ENCODE measurements at places on chromosomes 1 and 21.

GRCh38 chr1:64539781-64540218 is 69.9 kb downstream of the CACHD1 start:
- peak; percentile 75 for DNase-seq

DNA sequence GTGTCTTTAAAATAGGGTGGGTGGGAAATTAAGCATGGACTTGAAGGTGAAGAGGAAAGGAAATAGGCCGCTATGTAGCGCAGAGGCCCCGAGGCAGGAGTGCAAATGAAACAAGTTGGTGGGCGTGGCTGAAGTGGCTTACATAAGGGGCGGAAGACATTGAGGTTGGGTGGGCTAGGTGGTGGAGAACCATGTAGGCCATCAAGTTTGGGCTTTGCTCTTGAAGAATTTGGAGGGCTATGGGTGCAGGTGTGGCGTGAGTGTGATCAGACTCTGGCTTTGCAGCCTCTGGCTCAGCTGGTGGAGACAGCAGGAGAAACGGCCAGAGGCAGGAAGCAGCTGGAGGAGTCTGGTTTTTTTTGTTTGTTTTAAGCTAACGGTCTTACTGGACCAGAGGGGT is 6.7 kb downstream of the SLFNL1 start:
- DNase-seq: no peak

DNA sequence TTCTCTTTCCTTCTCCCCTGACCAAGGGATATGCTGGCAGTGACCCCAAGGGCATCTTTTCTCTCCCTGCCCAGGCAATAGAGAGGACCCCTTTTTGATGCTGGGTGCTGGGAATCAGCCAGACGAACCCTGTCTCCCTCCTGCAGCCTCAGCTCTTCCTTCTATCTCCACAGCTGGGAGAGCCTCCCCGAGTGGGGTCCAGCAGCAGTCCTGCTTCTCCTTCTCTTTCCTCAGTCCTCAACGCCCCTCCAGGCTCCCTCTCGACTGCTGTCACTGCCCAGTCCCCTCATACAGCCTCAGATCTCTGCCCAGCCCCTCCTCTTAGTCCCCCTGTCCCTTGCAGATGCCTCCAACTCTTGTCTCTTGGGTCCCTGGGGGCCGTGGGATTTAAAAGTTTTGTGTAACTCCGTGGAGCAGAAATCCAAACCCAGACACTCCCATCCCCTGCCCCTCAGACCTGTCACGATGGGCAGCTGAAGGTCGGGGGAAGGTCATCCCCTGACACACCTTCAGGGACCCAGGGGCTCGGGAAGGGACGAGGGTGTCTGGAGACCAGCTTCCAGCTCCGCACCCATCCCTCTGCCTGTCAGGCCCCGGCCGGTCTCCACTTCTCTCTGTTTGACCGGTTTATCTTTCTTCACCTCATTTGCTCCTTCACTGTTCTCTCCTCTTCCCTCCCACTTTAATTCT is 5.8 kb upstream of the ETV3L start:
- no peak for DNase-seq

GRCh38 chr1:36027766-36028165 is 56.1 kb upstream of the TEKT2 start:
- DNase-seq: no peak

DNA sequence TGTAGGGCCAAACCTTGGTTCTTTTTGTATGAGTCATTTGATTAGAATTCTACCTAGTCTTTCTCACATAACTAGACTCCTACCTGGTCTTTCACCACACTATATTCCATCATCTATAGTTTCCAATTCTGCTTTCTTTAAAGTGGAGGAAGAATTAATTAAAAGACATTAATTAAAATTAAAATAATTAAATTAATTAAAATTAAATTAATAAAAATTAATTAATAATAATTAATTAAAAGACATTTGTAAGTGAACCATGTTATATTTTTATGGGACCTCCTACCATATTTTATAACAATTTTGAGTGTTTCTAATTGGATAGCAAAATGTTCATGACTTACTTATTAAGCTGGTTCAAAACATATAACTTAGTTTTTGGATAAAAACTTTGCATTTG is 77.4 kb downstream of the CCDC18 start:
- DNase-seq: no peak

- DNase-seq: peak; percentile 66
Observed at GRCh38 chr1:230797942-230798365, 50.8 kb downstream of the CAPN9 start.

DNA sequence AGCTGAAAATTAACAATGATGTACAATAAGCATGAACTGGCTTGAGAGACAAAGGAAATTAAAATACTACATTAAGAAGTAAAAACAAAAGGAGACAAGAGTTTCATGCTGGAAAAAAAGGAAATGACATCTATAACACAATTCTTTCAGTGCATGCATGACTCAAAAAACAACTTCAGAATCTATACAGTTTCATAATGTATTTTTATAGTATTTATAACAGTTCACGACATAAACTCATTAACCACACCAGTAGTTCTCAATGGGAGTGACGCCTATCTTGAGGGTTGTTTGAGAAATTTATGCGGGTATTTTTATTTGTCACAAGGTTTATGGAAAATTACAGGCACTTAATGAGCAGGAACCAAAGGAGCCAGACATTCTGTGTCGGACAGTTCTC is 168.5 kb downstream of the SMYD3 start:
- no peak for DNase-seq

- DNase-seq: no peak
Observed at GRCh38 chr21:24939291-24939690, 668.0 kb downstream of the MRPL39 start.

- DNase-seq: no peak
Observed at GRCh38 chr1:191674626-191675179, 483.6 kb upstream of the RGS18 start.

DNA sequence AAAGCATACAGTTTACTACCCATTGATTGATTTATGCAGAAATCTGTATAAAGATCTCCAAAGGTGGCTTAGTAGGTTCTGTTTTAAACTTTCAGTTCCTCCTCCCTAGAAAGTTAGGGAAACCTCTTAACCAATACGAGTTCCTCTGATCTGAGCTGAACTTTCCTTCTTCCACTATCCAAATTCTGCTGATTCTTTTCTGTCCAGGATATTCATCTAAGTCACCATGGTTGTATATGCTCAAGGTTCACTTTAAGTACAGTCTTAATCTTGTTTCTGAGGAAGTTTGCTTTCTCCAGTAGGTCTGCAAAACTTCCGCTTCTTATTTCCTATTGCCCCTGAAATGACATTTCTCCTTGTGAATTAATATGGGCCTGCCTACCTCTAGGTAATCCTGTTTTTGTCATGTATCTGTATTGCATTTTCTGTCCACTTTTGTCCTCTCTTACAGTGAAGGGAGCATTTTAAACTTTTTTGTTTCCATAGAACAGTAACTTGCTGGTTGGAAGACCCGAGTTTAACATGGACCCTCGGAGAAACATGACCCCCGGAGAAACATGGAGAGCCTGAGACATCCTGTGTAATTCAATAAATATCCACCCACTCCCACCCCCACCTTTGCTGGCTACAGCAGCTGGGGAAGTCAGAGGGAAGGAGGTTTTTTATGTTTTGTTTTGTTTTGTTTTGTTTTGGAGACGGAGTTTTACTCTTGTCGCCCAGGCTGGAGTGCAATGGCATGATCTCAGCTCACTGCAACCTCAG is 16.7 kb upstream of the TUT4 start:
- no peak for DNase-seq

- peak; percentile 95 for DNase-seq
Observed at GRCh38 chr1:145891587-145892485, 6.2 kb upstream of the ANKRD35 start.

- no peak for DNase-seq
Observed at GRCh38 chr1:225425201-225425786, 2.5 kb downstream of the LBR start.

- no peak for DNase-seq
Observed at GRCh38 chr1:16434501-16434900, 2.7 kb downstream of the SPATA21 start.

GRCh38 chr1:9476790-9477463 is 62.3 kb upstream of the SLC25A33 start:
- no peak for DNase-seq

- peak; percentile 61 for DNase-seq
Observed at GRCh38 chr21:45596704-45597318, 46.7 kb upstream of the PCBP3 start.

GRCh38 chr1:230303822-230304221 is 122.3 kb downstream of the PGBD5 start:
- no peak for DNase-seq

Measured in heart left ventricle (tissue), 16 donors.